ENCODE measurements at places on chromosomes 5 and 9.

- no peak for DNase-seq
Observed at GRCh38 chr9:82621447-82621846, 441.5 kb downstream of the RASEF start.

DNA sequence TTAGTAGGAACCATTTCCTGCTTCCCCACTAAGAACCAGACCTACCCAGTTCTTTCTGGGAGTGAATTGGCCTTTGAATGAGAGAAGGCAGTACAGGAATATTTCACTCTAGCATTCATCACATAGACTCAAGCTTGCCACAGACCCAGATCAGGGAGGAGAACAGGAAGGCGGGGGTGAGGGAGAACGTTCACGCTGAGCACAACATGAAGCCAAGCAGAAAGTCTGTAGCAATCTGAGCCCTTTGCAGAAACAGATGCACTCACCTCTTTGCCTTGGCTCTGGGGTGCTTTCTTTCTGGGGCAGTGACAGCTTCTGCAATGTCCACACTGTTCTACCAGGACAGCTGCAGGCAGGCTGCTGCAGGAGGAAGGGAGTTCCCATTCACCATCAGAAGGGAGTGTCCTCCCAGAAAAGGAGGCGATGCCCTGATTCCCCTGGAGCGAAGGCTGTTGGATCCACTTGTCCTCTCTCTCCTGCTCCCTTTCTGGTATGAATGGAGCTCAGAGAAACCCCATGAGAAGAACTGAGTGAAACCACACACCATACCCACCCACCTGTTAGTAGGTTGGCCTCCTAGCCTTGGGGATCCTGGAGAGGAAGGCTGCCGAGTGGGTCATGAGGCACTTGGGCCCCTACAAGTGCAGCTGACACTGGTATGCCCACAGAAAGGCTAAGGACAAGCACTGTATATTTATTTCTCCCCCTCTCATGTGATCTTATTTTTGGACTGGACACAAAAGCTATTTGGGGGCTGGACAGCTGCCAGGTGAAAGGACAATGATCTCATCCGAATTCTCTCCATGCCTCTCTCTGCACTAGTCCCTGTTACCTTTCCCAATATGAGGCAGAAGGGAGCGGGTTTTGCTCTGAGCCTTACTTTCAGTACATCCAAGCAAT is 11.7 kb upstream of the FGF1 start:
- no peak for DNase-seq

- DNase-seq, result no peak
Observed at GRCh38 chr9:122106576-122106975, 13.5 kb upstream of the TTLL11 start.

GRCh38 chr9:6512085-6512657 is 99.2 kb downstream of the UHRF2 start:
- no peak for DNase-seq

DNA sequence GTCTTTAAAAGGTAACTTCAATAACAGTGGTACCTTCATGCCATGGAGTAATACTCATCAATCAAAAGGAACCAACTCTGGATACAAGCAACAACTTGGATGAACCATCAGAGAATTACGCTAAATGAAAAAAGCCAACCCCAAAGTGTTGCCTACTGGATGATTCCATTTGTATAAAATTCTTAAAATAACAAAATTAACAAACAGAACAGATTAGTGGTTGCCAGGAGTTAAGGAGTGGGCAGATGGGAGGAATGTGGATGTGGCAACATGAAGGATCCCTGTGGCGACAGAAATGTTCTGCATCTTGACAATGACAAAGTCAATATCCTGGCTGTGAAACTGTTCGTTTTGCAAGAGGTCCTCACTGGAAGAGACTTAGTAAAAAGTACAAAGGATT is 50.5 kb downstream of the SPTLC1 start:
- DNase-seq, result no peak

DNA sequence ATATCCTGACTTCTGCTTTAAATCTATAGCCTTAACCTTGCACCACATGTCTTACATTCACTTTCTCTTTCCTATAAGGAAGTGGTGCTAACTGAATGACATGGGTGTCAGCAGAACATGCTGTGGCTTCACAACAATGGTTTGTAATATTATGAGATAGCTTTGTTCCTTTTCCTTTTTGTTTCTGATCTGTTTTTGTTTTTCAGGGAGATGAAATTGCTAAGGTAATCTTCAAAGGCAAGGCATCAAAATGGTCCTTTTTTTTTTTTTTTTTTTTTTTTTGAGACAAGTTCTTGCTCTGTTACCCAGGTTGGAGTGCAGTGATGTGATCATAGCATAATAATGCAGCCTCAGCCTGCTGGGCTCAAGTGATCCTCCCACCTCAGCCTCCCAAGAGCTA is 53.6 kb upstream of the RANBP6 start:
- no peak for DNase-seq

DNA sequence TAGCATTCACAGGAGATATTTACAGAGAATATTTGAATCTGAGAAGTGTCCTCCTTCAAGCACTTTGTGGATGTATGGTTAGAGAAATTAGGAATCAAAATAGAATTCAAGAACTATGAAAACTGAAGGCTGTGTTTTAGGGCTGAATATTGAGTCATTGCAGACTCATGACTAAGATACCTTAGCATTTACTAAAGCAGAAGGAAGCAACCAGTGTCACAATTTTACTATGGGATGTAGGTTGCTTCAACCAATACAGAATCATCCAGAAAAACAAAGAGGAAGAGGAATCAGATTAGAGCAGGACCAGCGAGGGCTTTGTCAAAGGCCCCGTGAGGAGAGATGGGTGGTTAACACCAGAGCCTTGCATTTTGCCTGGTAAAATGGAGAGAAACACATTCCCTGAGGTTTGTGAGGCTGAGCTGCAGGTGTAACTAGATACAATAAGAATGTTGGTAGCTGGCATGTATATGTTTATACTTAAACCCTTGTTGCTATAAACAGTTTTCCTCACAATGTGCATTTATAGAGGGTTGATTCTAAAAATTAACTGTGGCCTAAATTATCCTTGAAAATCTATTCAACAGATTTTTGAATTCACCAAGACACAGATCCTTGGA is 518.1 kb downstream of the AGTPBP1 start:
- no peak for DNase-seq

DNA sequence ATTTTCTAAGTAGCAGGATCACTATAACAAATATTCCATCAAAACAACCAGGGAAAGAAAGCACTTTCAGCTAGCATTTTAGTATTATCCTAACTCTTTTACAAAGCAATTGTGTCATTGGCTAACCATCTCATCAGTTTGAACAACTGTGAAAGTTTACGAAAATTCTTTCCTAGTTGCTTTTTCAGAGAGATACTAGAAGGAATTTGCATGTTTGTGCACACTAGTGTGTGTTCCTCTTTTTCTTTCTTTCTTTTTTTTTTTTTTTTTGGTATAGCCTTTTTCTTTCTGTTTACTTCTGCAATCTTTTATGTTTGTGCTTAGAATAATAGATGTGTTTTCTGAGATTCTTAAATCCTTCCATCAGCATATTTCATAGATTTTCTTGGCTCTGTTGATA is 124.7 kb upstream of the SEMA6A start:
- no peak for DNase-seq

GRCh38 chr9:61667559-61668121 is 477.8 kb downstream of the SPATA31A7 start:
- no peak for DNase-seq

DNA sequence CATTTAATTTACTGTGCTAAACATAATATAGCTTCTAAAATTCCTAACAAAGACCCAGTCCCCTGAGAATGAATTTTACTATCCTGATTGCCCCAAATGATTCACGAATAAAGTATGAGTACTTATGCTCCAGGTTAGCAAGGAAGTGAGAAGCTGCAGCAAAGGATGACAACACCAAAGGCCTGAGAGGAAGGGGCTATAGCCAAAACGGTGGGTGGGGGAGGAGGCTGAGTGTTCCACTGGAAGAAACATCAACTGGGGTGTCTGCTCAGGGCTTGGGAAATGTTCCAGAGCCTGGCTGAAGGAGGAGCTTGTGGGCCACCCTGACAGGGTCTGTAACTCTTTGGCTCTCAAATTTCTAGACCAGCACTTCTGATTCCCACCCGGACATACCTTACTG is 157.3 kb downstream of the ADAMTS12 start:
- no peak for DNase-seq

- DNase-seq, result no peak
Observed at GRCh38 chr9:111516061-111516465, 8.9 kb upstream of the ZNF483 start.

DNA sequence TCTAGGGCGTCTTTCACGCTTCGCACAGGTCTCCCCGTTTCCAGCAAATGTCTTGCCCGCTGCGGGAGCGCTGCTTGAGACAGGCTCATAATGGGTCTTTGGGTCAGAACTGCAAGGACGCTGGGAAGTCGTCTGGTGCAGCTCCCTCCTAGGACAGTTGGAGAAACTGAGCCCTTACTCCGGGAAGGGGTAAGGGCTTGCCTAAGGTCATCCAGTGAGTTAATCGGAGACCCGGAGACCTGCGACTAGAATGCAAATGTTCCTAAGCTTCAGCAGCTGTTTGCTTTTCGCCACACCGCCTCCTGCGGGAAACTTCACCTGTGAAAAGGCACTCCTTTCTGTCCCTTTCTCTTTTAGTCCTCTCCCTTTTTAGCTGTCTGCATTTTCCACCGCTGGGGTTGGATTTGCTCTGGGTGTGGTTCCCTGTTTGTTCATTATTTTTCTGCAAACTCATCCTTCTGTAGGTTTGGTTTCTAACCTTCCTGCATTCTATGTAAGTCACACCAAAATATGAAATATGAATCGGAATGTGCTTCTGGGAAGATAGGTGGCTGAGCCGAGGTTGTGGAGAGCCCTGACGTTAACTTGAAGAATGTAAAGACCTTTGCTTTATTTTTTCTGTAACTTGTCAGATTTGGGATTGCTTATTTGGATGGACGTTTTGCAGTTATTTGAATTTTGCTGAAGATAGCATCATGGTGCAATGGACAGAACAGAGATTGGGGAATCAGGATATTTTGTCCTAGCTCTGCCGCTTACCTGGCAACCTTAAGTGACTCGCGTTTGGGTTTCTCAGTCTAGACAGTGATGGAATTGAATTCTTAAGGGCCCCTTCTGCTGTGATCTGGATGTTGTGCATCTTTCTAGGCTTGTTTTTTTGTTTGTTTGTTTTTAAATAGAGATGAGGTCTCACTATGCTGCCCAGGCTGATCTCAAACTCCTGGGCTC is 909 bp downstream of the SLC36A1 start:
- no peak for DNase-seq

DNA sequence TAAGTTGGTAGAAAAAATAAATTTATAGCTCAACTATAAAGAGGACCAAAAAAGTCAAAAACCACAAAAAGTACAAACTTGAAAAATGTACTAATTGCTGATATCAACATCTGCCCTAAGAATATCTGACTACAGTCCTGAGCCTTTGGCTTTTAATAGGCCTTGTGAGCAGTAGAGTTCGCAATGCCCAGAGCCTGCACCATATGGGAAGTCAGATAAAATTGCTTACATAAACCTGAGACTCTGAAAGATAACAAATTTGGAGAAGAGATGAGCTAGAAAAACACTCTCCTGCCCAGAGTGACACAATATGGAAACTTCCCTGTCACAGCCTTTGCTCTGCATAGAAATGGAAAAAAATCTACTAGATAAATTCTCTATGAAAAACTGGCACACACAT is 368.0 kb upstream of the GRIN3A start:
- no peak for DNase-seq

- DNase-seq, result no peak
Observed at GRCh38 chr9:14608540-14608939, 84.7 kb downstream of the ZDHHC21 start.

DNA sequence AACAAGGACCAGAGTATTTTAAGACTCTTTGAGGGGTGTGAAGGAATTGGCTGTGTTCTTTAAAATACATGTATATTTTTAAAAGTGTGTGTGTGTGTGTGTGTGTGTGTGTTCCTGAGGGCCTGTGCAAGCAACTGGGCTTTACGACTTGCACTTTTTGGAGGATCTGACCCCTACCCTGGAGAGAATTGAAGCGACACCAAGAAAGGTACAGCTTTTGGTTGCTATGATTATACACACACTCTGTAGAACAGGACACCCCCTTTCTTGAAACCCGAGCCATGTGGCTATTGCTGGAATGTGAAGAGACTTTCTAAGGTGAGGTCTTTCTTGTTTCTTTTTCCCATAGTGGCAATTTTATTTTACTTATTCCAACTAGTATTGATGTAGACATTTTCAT is 988 bp downstream of the SHISAL2B start:
- no peak for DNase-seq

DNA sequence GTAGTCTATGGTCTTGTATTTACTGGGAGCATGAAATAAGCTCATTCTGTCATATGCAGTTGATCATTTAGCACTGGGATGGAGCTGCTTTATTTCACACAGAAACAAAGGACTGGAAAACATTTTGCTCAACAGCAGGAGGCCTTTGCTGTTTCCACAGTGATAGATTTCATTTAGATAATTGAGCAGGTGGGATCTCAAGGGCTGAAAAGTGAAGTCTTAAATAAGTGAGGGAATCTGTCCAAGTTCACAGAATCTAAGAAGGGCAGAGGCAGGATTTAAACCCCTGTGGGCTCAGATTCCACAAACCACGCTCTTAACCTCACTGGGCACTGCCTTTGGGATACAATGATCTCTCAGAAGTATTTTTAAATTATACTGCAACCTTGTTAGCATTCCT is 47.8 kb downstream of the PRLR start:
- no peak for DNase-seq

- DNase-seq, result no peak
Observed at GRCh38 chr9:125295657-125296056, 34.0 kb downstream of the GAPVD1 start.

- DNase-seq, result no peak
Observed at GRCh38 chr5:52449516-52449915, 338.2 kb upstream of the ITGA1 start.

GRCh38 chr5:158792976-158793375 is 306.7 kb downstream of the EBF1 start:
- no peak for DNase-seq

GRCh38 chr5:67338421-67338820 is 141.8 kb upstream of the CD180 start:
- DNase-seq, result no peak

GRCh38 chr5:55597014-55597981 is 62.5 kb upstream of the PLPP1 start:
- no peak for DNase-seq

DNA sequence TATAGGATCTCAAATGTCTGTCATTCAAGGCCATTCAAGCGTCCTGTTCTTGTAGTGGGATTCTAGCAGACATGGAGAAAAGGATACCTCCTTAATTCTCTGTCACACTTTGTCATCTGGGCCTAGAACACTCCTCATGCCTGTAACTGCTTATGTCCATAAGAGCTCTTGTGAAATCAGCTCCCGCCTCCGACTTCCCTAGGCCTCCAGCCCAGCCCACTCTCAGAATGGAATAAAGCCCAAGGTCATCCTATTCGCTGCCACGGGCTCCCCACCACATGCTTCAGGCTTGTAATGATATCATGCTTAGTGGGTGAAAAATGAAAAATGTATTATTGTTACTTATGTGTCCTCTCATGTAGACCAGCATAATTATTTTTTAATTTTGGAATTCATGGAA is 632.5 kb downstream of the ISL1 start:
- DNase-seq, result no peak

Measured in HuH-7.5 (cell line).